ENCODE measurements at places on chromosomes 7 and 10.

- DNase-seq = no peak
Observed at GRCh38 chr10:63438506-63439498, 27.0 kb downstream of the JMJD1C start.

DNA sequence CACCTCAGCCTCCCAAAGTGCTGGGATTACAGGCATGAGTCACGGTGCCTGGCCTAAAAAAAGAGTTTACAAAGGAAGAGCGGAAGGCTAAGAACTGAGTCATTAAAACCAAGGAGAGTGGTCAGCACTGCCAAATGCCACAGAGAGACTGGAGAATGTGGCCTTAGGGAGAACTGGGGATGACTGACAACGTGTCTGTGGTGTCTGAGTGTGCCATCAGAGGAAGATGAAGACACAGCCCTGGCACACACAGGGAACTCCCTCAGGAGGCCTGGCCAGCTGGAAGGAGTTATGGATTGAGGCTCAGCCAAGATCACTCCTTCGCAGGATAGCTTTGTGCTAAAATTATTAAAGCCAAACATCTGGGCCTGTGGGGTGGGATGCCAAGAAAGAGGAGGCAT lies 3.9 kb upstream of the INA start:
- no peak for DNase-seq

DNA sequence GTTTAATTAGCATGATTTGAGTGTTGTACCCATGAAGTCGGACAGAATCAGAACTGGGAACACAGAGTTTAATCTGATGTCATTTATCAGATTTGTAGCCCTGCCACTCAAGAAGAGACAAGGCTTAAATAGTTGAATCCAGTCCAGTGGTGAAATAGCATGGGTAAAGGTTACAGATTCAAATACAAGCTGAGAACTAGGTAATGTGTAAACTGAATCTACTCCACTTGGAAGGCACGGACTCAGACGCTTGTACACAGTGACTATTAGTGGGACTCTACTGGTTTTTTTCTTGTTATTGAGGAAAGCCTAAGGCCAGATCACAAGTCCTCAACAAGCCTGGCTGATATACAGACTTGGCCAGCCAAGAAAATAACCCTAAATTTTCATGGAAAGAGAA lies 142.9 kb downstream of the CTTNBP2 start:
- no peak for DNase-seq

DNA sequence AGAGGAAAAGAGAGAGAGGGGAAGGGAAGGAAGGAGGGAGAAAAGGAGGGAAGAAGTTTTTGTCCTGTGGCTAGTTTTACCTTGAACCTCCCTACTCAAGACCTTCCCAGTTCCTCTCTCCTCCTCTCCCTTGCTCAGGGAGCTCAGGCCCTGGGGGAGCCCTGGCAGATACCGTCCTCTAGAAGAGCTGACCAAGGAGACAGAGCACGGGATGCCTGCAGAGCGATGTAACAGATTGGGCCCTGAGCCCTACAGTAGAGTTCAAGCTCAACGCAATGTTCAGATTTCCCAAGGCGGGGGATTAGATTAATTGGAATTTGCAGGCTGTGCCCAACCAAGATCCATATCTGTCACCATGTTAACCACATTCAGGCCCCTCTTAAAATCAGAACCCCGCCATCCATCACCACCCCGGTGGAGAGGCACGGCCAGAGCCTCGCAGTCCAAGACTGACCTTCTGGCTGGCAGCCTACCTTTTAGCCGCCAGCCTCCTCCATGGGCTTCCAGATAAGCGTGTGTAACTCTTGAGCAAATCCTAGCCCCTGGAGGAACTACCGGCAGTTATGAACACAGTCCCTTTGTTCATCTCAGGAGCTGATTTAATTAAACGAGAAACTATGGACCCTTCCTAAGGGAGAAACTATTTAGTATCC lies 70.6 kb downstream of the KCNMA1 start:
- DNase-seq = no peak

DNA sequence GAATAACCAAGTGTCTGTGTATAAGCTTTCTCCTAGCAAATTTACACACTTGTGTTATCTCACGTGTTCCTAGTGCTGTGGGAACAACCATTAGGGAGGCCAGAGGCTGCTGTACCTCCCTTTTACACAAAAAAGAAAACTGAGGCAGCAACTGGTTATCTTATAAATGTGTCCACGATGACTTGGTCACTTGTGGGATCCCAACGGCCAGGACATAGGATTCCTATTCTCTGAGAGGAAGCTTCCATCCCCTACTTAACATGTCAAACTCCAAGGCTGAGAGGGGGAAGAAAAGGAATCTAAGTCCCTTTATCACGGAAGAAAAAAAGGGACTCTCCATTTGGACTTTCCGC lies 484 bp downstream of the ZNF438 start:
- no peak for DNase-seq

DNA sequence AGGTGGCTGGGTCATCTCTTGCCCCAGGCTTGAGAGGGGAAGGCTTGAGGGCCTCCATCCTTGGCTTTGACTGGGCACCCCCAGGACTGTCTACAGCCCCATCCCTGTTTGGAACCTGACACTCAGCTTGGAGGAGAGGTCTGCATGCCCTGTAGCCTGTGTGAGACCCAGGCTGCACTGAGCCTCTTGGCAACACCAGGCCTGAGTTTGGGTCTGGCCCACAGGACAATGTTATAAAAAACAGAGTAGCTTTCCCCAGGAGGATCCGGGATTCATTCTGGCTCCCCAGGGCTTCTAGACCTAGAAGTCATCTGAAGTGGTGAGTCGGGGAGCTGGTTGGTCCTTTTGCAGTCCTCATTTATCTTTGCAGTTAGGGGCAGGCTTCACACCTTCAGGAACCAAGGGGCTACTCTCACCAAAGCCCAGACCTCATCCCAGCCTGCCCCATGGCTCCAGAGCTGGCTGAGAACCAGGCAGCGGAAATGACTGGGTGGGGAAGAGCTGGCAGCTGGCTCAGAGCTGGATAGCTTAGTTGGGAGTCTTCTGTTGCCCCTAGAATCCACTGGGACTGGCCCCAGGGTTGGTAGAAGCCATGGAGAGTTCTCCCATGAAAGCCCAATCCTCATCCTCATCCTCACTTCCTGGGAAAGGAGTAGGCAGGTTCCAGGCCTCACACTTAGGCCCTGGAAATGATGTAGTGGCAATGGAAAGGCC lies 68.8 kb downstream of the ADCYAP1R1 start:
- DNase-seq = no peak

DNA sequence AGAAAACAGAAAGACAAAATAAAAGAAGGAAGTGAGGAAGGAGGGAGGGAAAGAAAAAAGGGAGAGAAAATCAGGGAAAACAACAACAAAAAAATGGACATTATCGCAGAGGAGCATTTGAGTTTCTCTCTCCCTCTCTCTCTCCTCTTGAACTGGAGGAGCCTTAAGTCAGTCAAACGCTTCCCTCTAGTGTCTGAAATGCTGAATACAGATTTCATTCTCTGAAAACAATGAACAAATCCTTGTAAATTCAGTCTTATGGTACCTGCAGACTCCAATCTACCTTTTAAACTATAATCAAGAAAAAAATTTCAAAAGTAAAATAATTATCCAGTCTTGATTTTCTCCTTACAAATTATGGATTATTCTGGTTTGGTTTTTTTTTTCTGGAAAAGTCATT lies 89.2 kb upstream of the PFKP start:
- DNase-seq = no peak

GRCh38 chr10:98041352-98042043 lies 11.1 kb upstream of the CRTAC1 start:
- DNase-seq = peak; percentile 20

- DNase-seq = no peak
Observed at GRCh38 chr10:32253276-32253675, 93.7 kb downstream of the EPC1 start.

DNA sequence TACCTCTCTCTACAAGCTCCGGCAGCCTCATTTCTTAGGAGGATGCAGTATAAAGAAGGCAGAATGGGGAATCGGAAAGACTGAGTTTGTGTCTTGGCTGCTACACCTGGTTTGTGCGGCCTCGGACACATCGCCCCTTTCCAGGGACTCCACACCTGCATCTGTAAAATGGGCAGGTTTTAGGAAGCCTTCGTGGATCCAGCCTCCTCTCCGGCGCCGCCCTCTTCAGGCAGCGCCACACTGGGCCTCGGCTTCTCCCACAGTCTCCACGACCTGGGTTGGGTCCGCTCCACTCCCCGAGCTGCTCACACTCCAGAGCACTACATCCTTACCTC lies 341 bp downstream of the GOT1 start:
- no peak for DNase-seq

- DNase-seq = no peak
Observed at GRCh38 chr7:19369182-19369581, 224.0 kb upstream of the FERD3L start.

- DNase-seq = no peak
Observed at GRCh38 chr7:34539003-34539402, 119.0 kb upstream of the NPSR1 start.

GRCh38 chr7:28785041-28785995 lies 172.8 kb downstream of the TRIL start:
- DNase-seq = no peak

GRCh38 chr10:83943920-83944319 lies 195.4 kb upstream of the GHITM start:
- DNase-seq = no peak

GRCh38 chr10:12344375-12345110 lies 4.8 kb upstream of the CAMK1D start:
- DNase-seq = no peak

- no peak for DNase-seq
Observed at GRCh38 chr7:45036796-45037195, 36.8 kb downstream of the CCM2 start.

- no peak for DNase-seq
Observed at GRCh38 chr7:4185721-4186512, 496.2 kb upstream of the FOXK1 start.

DNA sequence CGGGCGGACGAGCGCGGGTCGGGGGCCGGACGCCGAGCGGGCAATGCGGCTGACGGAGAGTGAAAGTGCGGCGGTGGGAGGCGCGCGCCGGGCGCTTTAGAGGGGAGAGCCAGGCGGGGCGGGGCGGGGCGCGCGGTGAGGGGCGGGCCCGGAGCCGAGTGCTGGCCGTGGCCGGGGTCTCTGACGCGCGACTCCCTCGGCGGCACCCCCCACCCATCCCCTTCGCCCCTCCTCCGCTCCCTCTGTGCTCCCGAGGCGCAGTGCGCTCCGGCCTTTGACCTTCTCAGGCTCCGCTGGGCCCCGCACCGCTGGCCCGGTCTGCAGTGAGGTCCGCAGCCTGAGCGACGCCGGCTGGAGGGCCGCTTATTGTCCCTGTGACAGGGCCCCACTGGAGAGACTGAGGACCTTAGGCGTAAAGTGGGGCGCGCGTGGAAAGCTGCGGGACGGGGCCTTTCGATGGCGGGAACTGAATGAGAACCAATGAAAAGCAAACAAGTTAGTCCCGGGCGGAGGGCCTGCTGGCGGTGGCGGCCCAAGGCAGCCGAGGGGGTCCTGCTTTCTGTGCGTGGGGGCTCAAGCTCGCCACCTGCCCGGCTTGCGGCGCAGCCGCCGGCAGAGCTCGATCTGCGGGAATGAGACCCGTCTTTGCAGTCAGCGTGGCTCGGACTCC lies at the start of gene CXCL12:
TSS of gene CXCL12 (minus strand) at position 72 of the 670 bp plus-strand sequence. CDS start 92 bp downstream, outside the sequence.
- no peak for DNase-seq

DNA sequence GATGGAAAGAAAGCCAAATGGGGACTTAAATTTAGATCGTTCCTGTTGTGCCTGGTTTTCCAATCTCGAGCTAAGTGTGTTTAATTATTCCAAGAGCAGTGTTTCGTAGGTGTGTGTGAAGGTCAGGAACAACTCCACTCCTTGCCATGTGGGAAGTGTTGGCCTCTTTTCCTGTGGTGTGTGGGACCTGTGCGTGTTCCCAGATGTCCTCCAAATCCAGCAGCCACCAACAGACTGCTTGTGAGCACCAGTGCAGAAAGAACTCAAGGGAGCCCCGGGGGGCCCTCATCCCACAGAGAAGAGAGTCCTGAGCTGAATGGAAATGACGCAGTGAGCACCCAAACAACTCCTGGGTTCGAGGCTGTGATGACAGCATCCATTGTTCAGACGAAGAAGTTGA lies 227.7 kb downstream of the TMEM178B start:
- no peak for DNase-seq

DNA sequence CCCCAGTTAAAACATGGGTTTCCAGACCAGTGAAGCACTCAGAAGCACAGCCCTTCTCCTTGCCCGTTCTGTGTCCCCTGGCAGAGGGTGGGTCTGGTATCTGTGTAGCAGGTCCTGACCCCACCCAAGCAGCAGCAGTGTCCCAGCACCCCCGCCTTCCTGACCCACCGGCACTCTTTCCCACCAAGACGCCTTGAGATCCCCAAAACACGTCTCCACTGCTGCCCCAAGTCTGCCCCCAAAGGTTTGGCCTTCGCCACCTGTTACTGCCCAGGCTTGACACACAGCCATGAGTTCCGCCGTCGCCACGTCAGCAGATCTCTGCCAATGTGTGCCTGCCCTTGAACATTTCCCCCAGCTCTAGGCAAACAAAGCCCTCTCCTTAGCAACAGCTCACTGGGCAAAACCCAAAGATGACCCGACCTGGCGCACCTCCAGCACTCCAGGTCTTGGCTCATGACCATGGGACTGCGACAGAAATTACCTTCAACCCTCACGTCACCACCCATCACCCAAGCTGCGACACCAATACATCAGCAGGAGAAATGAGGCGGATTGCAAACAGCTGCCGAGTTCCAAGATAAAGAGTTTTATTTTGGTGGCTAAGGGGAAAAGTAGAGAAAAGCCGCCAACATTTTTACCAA lies 75.6 kb downstream of the CTBP2 start:
- no peak for DNase-seq

GRCh38 chr7:44099669-44100068 lies 4.5 kb upstream of the AEBP1 start:
- no peak for DNase-seq

DNA sequence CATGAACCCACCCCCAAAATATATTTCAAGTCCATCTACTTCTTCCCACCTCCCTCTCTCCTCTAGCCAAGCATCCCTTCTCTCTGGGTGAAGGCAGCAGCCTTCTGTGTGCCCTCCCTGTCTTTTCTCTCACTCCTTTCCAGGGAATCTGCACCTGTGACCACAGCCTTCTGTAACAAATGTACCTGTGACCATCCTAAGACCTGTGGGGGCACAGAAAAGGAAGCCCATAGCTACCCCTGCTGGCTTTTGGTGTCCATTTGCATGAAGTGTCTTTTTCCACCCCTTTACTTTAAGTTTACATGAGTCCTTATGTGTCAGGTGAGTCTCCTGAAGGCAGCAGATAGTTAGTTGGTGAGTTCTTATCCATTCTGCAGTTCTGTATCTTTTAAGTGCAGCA lies 2.0 kb upstream of the TBXAS1 start:
- no peak for DNase-seq

GRCh38 chr10:129896136-129896859 lies 67.8 kb downstream of the EBF3 start:
- DNase-seq = no peak

Measured in activated T-helper 1 cell treated with anti-CD3 and anti-CD28 coated beads, Interleukin-12 subunit alpha, Interleukin-12 subunit beta, Interleukin-2, Interleukin-4 antibody, amounts not matched to agents 30 ng/mL and 10 ng/mL and 1 ng/mL, durations not matched to agents 14 hours and 24 hours and 36 hours (primary cell).